ENCODE measurements at places on chromosomes 16 and 17.
A peak's percentile ranks its signal among the peaks of the same experiment; 100 is the strongest.

GRCh38 chr16:2154533-2155090 lies 970 bp upstream of the TRAF7 start:
- no peak for DNase-seq

GRCh38 chr17:65588181-65588808 lies 26.8 kb upstream of the AXIN2 start:
- DNase-seq: no peak

DNA sequence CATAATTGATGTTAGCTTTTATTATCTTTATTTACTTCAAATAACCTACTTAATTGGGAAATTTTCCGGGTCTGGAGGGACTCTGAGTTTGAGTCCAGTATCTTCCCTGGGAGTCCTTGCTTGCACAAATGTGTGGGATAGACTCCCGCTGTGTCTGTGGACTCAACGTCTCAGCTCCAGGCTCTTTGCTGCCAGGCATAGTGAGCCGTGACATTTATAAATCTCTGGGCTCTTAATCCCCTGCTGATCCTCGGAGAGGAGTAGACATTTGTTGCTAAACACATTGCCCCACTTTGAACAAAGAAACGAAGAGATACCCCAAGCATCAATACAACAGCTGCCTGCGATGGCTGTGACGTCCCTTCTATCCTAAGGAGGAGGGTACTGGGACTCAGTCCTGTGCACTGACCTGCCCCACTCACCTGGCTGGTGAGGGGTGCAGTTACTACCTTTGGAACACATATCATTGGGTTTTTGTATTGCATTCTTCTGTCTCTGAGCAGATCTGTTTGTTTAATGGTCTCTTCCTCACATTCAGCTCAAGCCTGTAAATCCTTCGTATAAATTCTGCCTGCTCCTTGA lies 316.9 kb downstream of the HAPSTR1 start:
- DNase-seq: no peak

- DNase-seq: no peak
These were observed 39.0 kb downstream of the GLG1 start for GRCh38 chr16:74567901-74568300.

DNA sequence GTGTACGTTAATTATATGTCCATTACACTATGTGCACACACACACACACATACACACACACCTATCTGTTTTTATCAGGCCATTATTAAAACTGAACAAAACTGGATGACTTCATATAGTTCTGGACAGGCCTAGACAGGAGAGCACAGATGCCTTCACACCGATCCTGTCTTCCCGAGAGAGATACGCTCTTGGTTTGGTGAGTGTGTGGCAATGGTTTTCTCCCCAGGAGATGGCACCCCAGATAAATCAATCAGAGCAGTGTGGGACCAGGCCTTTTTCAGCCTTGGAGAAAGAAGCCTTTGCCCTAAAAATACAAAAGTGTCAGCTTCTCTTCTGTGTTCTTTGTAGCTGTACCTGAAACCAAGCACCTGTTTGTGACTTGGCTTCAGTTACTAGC lies 83.7 kb downstream of the CPPED1 start:
- DNase-seq: peak; percentile 46

DNA sequence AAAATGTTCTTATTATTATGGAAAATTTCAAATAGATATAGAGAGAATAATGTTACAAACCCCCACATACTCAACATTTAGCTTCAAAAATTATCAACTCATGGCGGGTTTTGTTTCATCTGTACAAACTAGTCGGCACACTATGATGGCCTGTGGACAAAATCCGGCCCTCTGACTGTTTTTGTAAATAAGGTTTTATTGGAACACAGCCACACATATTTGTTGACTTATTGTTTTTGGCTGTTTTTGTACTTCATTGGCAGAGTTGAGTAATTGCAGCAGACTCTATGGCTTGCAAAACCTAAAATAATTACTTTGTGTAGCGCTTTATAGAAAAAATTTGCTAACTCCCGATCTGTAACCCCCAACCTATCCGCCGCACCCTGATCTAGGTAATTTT lies 41.4 kb upstream of the CLEC18A start:
- DNase-seq: no peak

GRCh38 chr17:81082177-81083073 lies 47.5 kb downstream of the BAIAP2 start:
- DNase-seq: no peak

- no peak for DNase-seq
These were observed 3.9 kb upstream of the JPH3 start for GRCh38 chr16:87598431-87598830.

GRCh38 chr16:78326731-78327130 lies 227.3 kb downstream of the WWOX start:
- no peak for DNase-seq

GRCh38 chr17:44308320-44308818 lies at the start of gene RUNDC3A:
Gene RUNDC3A, plus strand, starts transcription at chr17:44308601. Its CDS starts 232 bp downstream, at chr17:44308833.
- DNase-seq: peak; percentile 91

- no peak for DNase-seq
These were observed 94.7 kb upstream of the TNRC6C start for GRCh38 chr17:77863814-77864161.

- DNase-seq: peak; percentile 83
These were observed 824 bp upstream of the MPP2 start for GRCh38 chr17:43907998-43908721.

DNA sequence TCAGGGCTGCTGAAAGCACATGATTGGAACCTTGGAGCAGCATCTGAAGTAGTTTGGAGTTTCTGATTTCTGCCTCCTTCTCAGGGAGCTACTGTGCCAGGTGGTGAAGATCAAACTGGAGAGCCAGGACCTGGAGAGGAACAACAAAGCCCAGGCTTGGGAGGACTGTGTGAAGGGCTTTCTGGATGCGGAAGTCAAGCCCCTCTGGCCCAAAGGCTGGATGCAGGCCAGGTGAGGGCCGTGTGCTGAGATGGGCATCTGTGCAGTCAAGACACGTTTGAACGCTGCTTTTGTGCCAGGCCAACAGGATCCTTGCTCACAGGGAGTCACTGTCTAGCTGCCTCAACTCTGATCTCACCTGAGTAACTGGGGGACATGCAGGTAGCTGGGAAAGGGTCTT lies 23.8 kb downstream of the UBN1 start:
- DNase-seq: no peak

- no peak for DNase-seq
These were observed 51.5 kb downstream of the ENGASE start for GRCh38 chr17:79126139-79126538.

DNA sequence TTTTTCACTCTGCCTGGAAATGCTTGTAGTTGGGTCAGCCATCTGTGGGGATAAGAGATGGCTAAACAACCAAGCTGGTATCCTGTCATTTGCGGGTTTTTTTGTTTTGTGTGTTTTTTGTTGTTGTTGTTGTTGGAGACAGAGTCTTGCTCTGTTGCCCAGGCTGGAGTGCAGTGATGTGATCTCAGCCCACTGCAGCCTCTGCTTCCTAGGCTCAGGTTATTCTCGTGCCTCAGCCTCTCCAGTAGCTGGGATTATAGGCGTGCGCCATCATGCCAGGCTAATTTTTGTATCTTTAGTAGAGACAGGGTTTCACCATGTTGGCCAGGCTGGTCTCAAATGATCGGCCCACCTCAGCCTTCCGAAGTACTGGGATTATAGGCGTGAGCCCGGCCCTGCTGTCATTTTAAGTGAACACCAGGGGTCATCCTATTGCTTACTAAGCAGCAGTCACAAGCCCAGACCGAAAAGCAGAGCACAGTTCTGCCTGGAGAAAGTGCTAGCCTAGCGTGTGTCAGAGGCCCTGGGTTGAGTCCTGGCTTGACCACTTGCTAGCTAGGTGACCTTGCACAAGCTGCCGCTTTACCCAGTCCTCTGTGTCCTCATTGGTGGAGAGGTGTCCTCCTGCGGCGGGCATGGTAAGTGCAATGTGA lies 4.6 kb downstream of the SMCR8 start:
- peak; percentile 9 for DNase-seq

DNA sequence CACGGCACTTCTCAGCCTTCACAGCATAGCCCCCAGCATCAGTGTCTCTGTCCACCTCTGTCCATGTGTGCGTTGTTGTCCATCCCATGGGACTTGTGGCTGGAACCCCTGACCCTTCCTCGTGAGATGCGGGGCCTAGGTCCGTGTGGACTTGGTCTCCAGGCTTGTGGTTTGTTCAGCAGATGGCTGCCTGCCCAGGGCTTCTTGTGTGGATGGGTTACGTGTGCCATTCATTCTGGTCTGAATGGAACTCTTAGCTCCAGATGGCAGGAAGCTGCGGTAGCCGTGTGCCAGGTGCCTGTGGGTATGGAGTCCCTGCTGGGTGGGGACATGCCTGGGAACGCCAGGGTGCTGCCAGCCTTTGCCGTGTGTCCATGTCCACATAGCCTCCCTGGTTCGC lies 31.7 kb upstream of the NUDT16L1 start:
- DNase-seq: no peak

DNA sequence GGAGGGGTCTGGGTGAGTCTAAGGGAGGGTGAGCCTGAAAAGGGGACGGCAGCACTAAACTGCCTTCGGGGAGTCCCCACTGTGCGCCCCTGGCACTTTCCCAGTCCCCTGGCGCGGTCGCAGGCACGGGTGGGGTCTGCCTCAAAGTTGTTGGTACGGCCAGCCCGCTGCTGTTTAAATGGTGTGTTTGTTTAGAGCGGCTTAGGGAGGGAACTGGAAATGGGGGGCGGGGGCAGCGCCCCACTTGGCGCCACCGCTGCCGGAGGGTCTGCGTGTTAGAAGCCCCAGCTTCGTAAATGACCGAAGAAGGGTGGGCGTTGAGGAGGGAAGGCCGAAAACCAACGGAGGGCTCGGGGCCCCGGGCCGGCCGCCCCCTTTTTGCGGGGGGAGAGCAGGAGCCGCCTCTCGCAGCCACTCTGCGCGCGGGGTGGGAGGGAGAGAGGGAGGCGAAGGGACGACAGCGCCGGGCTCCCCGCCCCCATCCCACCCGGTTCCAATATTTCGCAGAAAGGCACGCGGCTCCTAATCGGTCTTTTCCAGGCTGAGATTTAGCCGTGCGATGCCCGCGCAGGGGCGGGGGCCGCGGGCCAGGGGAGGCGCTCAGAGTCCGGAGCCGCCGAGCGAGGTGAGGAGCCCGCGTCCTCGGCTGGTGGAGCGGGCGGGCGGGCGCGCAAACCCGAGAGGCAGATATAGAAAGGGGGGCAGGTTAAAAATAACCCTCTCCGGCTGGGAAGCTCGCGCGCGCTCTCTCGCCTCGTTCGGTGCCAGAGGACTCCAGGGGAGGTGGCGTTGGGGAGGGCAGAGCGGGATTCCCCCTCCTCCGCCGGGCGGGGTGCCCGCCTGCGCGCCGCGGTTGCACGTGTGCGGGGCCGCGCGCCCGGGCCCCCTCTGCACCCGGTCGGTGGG lies 54.9 kb downstream of the SREBF1 start:
- peak; percentile 82 for DNase-seq

GRCh38 chr17:74959826-74960515 lies 12.6 kb downstream of the HID1 start:
- no peak for DNase-seq

GRCh38 chr17:82001571-82002056 lies 21.1 kb downstream of the CENPX start:
- no peak for DNase-seq

- no peak for DNase-seq
These were observed 77.6 kb upstream of the GSE1 start for GRCh38 chr16:85535352-85536072.

GRCh38 chr17:15485045-15485444 lies 17.6 kb upstream of the CDRT4 start:
- no peak for DNase-seq

GRCh38 chr16:57739756-57740422 lies 4.3 kb downstream of the KATNB1 start:
- DNase-seq: no peak

GRCh38 chr16:16938009-16938408 lies 532.8 kb downstream of the XYLT1 start:
- DNase-seq: no peak

DNA sequence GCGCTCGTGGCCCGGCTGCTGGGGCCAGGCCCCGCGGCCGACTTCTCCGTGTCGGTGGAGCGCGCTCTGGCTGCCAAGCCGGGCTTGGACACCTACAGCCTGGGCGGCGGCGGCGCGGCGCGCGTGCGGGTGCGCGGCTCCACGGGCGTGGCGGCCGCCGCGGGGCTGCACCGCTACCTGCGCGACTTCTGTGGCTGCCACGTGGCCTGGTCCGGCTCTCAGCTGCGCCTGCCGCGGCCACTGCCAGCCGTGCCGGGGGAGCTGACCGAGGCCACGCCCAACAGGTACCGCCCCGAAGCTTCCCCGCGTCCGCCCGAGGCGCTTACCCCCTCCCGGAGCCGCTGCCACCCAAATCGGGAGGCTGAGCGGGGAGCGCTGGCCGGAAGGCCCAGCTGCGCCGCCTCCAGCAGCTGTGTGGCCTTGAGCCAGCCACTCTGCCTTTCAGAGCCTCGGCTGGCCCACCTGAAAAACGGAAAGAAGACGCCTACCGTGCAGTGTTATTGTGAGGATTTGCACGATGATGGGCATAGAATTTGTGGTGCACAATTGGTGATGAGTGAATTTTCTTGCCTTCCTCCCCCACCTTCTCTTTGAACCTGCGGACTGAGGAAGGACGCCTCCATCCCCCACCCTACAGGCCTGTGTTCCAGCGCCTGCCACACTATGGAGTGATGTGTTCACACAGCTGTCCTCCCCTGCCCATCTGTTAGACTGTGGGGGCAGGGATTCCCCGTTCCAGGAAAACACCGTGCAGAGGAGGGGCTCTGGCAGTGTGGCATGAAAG lies 523 bp downstream of the NAGLU start:
- peak; percentile 66 for DNase-seq

DNA sequence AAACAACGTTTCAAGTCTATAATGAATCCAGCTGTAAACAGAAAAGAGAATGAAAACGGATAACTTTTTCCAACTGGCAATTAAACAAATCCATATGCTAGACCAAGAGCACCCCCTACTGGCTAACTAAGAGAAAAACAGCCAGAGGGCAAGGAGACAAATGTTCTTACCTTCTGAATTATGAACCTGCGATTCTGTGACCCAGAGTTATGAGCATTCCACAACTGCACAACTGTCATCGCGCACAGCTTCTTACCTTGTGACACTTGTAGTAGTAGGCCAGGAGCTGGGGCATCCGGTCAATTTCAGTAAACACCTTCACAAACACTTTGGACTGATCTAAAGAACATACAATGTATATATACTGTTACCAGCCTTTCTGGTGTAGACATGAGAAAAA lies 18.6 kb downstream of the COG7 start:
- peak; percentile 74 for DNase-seq

DNA sequence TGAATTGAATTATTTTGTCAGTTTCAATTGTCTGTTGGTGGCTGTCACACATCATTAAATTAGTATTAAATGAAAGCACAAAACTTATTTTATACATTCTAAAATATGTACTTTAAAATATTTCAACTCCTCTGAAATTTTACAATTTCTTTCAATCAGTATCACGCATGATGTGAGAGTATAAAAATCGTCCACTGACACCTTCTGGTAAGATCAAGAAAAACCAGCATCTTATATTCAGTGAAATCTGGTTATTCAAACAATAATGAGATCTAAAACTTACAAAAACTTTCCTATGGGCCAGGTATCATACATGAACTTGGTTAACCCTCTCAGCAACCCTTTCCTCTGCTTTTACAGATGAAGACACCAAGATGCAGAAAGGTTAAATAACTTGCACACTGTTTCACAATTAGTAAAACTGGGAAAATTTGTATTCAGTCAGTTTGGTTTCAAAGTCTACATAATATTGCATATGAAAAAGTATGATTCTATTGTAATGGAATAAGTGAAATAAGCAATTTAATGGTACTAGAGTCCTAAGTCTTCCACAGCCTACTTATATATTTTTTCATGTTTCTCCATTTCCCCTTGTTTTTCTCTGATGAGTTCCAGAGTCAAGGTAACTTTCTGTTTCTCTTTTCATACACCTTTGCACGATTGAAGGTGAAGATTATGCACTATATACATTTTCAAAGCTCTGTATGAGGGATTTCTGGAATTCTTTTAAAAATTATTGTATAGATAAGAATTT lies 58.7 kb downstream of the EFCAB5 start:
- DNase-seq: peak; percentile 1
